HFFc6 (cell line): ENCODE measurements at places on chromosomes 7 and 10.
A peak's percentile ranks its signal among the peaks of the same experiment; 100 is the strongest.

DNA sequence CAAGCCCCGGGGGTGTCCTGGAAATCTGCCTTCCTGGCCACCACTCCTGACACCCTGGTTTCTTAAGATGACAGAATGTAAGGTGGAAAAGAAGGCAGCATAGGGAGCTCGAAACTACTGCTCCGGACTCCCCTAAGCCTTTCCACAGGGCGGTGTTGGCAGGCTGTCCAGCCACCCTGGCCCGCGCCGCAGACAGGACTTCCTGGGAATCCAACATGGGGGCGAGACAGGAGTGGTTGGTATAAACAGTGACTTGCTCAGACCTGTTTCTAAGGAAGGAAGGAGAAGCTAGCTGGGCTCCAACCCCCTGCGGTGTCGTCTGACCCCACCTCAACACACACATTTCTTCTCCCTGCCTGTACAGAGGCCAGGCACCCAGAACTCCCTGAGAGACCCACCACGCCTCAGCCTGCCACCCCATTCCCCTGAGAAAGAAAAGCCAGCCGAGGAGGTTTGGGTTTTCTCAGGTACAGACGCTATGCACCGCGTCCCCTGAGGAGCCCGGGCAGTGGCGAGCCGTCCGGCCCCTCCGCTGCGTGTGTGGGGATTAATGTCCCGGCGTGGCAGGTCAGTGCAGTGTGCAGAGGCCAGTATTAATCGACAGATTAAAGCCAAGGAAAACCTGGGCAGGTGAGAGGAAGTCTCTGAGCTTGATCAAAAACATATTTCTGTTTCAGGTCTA, 349.6 kb upstream of the MKI67 start:
- DNase-seq, result no peak

GRCh38 chr10:96646751-96647166, 59.9 kb upstream of the TM9SF3 start:
- no peak for DNase-seq

- DNase-seq, result no peak
These were observed 66.6 kb upstream of the STEAP1B start for GRCh38 chr7:22566592-22566991.

DNA sequence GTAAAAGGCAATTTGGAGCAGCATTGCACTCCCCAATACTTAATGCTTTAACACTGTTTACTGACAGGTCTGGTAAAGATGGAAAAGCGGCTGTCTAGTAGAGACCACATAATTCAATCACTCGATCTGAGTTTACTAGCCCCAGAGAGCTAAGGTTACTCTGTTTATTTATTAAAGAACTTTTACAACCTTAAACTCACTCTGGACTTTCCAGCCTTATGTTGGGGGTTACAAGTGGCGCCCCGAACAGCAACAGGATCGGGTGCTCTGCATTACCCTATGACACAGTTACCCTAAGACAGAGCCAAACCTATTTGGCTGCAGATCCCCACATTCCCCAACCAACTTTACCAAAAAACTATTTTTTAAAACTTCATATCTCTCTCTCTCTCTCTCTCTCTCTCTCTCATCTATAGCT, 43.9 kb downstream of the MRPS24 start:
- DNase-seq, result no peak

- no peak for DNase-seq
These were observed 15.8 kb downstream of the TSPAN33 start for GRCh38 chr7:129160161-129160905.

DNA sequence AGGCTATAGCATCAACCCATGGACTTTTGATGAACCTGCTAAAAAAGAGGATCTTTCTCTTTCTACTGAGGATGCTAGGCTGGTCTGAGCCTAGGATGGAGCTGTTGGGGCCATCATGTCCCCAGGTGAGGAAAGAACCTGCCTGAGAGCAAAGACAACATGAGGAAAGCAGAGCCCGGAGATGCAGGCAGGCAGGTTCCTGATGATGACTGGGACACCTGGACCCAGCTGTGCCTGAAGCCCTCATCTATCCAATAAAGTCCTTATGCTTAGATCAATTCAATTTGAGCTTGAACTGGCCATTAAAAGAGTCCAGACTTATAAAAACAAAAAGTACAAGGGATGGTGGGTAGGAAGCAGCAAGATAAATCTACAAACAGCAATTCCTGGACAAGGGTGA, 48.9 kb downstream of the KIFBP start:
- DNase-seq, result no peak

DNA sequence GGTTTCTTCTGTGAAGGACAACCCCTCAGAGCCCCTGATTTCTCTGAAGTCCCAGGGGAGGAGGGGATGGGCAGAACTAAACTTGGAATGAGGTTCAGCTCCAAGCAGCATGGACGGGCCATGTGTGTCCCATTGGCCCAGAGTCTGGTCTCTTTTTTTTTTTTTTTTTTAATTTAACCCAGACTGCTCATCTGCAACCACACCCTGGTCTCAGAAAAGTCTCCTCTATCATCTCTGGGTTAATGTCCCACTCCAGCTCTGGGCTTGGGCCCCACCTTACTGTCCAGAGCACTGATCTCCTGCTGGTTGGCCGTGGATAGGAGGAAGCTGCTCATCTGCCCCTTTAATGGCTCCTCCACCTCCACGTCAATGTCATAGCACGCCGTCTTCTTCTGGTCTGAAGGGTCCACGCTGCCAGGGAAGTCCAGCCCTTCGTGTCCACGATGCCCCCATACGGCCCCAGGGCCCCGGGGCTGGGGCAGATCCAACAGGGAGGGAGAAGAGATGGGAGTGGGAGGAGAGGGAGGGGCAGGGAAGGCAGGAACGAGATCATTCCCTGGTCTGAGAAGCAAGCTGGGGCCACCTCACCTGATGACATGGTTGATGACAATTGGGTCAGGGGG, 7.7 kb downstream of the CHPF2 start:
- DNase-seq, result no peak

- DNase-seq, result no peak
These were observed 275.7 kb upstream of the LRGUK start for GRCh38 chr7:133851411-133851810.

DNA sequence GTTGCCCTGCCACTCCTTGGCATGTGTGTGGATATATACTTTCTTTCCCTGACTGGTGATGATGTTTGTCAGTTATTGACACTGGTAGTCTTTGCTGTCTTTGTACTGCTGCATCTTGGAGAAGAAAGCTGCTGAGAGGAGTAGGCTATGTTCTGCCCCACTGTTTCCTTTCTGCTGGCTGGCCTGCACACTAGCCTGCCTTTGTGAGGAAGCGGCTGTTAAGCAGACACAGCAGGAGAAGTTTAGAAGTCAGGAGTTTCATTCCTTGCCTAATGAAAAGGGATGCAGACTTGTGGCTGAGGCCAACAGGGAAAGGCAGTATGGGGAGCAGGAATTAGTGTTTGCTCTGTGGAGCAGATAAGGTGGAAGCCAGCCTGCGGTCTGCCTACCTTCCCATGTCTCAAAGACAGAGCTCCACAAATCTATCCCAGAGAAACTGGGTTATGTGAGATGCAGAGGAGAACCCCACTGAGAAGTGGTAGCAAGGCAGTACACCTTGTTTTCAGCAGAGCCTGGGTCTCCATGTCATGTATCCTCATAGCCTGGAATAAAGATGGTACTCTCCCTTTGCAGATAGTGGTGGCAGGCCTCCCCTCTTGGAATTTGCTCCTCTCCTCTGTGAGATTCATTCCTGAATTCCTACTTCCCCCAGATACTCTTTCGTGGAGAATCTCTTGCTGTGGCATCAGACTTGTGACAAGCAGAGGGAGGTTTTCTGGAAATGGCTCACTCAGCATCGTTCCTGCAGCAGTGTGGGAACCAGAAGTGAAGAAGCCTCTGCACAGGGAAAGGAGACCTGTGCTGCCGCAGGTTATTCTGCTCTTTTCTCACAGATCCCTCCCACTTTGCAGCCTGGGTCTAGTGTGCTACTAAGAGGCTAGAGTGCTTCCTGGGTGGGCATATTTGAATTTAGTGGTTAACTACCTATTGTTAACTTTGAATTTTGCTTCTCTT, 130.2 kb downstream of the LRRC4 start:
- DNase-seq, result no peak

DNA sequence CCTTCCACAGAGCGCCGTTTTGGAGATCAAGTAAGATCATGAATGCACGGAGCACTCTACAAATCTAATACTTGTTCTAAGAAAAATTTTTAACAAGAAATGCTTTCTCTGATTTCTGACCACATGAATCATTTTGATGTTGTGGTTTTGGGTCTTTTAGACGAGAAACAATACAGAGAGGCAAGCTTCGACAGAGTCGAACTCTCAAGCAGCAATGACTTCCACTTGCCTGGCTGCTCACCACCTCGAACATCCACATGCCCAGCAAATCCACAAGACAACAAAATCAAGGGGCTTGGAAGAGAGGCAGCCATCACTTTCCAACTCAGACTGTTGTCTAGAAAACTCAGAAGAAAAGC, 69.4 kb upstream of the GSDME start:
- no peak for DNase-seq

DNA sequence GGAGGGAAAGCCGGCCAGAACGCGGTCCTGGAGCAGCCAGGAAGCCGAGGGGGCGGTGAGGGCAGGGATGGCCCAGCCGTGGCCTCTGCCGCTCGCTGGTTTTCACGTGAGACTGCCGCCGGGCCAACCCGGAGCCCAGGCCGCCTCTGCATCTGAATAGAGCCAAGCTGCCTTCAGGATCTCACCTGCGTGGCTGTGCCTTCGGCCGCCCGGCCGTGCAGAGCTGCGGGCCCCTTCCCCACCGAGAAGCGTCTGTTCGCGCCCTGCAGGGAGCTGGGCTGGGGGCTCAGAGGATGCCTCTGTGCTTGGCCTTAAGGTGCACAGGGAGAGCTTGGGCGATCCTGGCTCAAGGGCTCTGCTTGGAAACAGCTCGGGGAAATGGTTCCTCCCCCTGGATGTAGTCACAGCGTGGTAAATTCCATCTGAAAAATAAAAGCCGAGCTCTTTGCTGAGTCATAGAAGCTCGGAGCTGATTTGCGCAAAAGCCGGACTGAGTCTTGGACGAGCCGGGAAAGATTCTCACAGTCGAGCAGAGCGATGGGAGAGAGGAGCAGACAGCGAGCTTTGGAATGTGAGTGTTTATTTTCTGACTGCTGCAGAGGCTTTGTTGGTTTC, at the start of gene JAKMIP3:
Gene JAKMIP3, plus strand, starts transcription at position 456 of the 615 bp plus-strand sequence. CDS start 38,863 bp downstream, outside the sequence.
- peak; percentile 95 for DNase-seq

DNA sequence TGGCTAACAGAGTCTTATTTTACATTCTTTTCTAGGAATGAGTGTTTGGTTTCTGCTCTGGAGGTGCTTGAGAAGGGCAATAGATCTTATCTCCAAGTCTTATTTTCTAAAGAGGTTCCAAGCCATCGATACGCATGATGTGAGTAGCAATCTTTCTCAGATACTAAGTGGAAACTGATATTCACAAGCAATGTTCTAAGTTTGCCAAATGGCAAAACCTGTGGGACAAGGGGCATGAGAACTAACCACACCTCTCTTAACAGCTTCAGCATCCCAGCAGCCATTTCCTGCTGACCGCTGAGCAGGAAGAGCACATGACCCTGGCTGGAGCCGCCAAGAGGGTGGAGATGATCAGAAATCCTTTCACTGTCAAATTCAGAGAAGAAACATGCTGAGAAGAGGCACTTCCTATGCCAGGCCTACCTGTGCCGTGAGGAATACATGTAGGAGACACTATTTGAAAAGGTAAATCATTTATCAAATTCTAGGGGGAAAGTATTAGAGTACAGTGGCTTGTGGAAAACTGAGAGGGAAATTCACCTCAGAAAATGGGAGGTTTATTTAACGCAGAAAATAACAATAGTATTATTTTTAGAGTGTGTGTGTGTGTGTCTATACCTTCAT, 35.2 kb downstream of the CCDC71L start:
- no peak for DNase-seq
